Posterior vena cava (tissue), 2 donors: ENCODE measurements at places on chromosomes 3 and 15.

DNA sequence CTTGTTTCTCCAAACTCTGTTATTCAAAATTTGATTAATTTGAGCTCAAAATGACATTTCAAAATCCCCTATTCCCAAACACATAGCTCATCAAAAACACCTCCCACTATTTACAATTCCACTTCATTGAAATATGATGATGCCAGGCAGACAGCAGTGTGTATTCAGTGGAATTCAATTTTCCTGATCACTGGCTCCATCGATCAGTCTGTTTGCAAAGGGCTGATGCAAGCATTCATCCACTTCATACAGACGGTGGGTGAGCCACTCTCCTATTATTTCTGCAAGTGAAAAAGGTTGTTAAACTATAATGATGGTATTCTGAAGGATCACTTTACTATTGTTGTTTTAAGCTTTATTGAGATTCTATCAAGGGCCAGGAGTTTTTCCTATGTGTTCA is 90.7 kb downstream of the RTP4 start:
- DNase-seq: no peak

DNA sequence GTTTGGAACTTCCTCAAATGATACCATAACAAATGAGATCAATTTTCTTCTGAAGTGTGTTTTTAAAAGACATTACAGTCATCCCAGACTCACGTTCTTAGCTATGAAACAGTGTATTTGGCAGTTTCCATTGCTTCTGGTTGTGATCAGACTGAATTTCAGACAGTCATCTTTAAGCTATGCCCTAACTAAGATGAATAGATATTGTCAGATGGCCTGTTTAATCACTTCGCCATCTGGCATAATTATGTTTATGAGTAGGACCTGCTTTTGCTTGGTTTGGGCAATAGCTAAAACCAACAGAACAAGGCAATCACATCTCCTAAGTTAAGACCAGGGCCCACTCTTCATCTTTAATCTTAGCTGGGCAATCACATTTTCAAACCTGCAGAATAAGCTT is 313.1 kb downstream of the SV2B start:
- no peak for DNase-seq

GRCh38 chr3:12924437-12924836 is 83.1 kb upstream of the RPL32 start:
- DNase-seq: no peak

GRCh38 chr15:92580933-92581445 is 74.6 kb downstream of the FAM174B start:
- no peak for DNase-seq

- peak; percentile 84 for DNase-seq
Measured at GRCh38 chr3:41199866-41200668, 762 bp downstream of the CTNNB1 start.

DNA sequence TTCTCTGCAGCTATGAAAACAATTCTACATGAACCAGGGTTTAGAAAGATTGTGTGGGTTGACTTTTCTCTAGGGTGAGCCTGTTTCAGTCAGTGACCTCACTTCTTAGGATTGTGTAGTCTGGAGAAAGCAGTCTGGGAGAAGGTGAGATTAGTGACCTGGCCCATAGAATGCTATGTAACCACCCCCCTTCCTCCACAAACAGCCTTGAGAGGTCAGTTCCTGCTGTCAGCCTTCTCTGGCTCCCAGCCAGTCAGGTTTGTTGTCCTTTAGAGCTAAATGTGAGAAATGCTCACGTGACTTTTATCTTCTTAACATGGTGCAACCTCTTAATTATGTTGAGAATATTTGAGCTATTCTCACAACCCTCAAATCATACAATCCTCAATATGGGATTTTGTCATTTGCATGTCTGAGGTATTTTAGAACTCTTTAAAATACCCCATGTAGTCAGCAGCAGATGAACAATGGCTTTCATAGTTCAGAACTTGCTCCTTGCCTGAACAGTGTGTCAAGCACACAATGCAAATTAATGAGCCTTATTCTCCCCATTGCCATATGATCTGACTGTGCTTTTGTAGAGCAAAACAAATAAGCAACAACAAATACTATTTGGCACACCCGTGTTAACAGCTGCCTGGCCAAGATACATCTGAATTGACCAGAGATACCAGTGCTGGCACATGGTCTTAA is 311.6 kb downstream of the CNTN6 start:
- DNase-seq: no peak

DNA sequence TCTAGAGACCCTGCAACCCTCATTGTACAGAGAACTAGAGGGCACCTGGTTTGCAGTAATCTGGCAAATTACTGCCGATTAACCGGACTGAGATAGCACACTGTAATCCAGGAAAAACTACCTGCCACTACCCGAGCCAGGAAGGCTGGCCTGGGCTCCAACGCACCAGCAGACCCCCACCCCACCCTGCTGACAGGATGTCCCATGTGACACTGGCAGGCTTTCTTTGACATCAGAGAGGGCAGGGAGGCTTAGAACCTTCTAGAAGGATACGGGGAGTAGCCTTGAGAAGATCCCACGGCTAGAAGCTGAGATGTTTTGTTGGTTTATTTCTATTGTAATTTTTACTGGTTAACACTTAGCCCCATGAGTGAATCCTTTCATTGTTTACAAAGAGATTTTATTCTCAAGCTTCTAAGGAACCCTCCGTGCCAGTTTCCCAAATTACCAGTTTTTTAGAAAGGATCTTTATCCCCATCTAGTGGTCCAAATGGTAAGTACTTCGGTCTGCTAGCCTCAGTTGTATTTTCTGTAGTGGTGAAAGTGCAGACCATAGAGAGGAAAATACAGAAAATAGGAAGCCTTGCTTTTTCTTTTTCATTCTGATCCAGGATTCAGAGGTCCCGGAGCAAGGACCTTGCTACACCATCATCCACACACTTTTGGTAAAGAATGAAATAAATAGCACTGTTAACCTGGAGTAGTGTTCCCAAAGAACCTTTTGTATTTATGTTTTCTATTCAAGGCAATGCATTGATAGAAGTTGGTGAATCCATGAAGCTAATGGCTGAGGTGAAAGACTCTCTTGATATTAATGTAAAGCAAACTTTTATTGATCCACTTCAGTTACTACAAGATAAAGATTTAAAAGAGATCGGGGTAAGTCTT is 81.9 kb upstream of the ADAMTSL3 start:
- DNase-seq: no peak
